ENCODE measurements at places on chromosomes 4 and X. TPM values are rescaled to one million over a fixed set of nuclear protein-coding genes. Genes with fewer than 3 reads are reported as not detected.

Gene PAGE2
- not detected for total RNA-seq

Gene LNX1
- total RNA-seq: not detected

Gene GRPEL1
- total RNA-seq: 35.4 TPM

Gene FHIP1A
- not detected for total RNA-seq

DNA sequence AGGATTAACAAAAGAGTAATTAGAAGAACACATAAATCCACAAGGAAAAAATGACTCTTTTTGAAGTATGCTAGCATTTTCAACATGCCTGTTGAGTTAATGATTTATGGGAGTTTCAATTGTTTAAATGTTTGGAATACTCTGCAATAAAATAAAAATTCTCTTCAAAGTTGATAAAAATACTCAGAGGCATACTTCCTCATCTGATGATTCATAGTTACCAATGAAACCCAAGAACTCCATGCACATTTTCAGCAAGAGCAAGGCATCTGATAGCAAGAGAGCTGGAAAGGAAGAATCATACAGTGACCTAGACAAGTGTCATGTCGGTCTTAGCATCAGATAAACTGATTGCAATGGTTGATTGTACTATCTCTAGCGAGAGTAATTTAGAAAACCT is 443.7 kb upstream of the ATOH1 start:
- no peaks in the 10 kb centered on the region for H3K4me1 ChIP-seq
- H3K4me3 ChIP-seq: no peak overlapping the region
- H3K36me3 ChIP-seq: no peaks in the 10 kb centered on the region
- no peak for DNase-seq
- H3K27ac ChIP-seq: no peak overlapping the region

GRCh38 chr4:130640592-130640991 is 1544.6 kb downstream of the C4orf33 start:
- no peak overlapping the region for H3K27ac ChIP-seq
- no peaks in the 10 kb centered on the region for H3K4me1 ChIP-seq
- no peak for DNase-seq
- no peak overlapping the region for H3K4me3 ChIP-seq

GRCh38 chrX:17299206-17299605 is 75.8 kb upstream of the NHS start:
- H3K27ac ChIP-seq: no peak overlapping the region
- no peak overlapping the region for H3K4me3 ChIP-seq
- H3K27me3 ChIP-seq: no peaks in the 10 kb centered on the region
- no peaks in the 10 kb centered on the region for H3K4me1 ChIP-seq
- no peak for DNase-seq

Measured in activated CD4-positive, alpha-beta T cell treated with anti-CD3 and anti-CD28 coated beads, Interleukin-2, amount 10 ng/mL, durations not matched to agents 7 days and 5 days (primary cell).